Right atrium auricular region (tissue), 2 donors: ENCODE measurements at places on chromosomes 1 and 21. TPM values are rescaled to one million over a fixed set of nuclear protein-coding genes. Genes with fewer than 3 reads are reported as not detected.

LCE3E gene
- total RNA-seq: not detected

DNA sequence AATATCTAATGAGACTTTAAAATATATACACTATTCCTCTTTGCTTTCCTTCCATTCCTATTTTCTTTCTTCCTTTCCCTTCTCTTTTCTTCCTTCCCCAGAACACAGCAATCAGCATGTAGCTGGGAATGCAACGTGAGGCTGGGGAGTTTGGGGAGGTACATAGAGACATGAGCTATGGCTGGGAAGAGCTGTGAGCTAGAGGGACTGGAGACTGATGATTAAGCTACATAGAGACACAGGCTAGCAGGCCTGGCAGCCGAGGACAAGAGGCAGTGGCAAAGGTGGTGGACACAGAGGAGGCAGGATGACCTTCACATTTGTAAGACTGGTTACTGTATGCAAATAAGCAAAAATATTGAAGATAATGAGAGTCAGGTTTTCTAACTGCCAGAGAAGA lies 7.5 kb downstream of the LPAR3 start:
- no peak for DNase-seq

DNA sequence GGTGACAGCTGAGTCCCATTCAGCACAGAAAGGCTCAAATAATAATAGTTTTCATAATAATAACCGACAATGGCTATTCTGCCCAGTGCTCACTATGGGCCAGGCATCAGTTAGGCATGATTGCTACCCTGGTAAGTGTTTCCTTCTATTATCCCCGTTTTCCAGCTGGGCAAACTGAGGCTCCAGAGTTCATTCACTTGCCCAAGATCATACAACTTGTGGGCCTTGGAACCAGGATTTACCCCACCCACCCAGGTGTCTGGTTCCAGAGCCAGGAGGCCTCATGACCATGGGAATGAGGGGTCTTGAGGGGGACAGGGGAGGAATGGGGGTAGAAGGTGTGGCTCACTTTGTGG lies 518 bp downstream of the PLOD1 start:
- no peak for DNase-seq

DNA sequence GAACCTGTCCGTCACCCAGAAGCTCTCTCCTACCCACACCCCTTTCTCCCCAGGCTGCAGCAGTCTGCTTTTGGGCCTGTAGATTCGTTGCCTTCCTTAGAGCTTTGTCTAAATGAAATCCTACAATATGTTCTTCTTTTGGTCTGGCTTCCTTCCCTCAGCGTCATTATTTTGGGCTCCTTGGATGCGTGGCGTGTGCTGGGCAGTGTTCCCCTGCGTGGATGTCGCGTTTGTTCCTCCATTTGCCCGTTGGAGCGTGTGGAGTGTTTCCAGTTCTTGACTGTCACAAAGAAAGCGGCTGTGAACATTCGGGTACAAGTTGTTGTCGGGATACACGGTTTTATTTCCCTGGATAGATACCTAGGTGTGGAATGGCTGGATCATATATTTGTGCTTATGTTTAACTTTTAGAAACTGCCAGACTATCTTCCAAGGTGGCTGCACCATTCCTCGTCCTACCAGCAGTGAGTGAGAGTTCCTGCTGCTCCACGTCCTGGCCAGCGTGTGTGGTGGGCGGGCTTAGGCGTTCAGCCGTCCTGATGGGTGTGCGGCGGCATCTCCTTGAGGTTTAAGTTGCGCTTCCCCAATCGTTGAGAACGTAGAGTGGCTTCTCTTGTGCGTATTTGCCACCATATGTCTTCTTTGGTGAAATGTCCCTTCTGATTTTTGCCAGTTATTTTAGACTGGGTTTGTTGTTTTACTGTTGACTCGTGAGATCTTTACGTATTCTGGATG lies 31.7 kb downstream of the SKI start:
- no peak for DNase-seq

DNA sequence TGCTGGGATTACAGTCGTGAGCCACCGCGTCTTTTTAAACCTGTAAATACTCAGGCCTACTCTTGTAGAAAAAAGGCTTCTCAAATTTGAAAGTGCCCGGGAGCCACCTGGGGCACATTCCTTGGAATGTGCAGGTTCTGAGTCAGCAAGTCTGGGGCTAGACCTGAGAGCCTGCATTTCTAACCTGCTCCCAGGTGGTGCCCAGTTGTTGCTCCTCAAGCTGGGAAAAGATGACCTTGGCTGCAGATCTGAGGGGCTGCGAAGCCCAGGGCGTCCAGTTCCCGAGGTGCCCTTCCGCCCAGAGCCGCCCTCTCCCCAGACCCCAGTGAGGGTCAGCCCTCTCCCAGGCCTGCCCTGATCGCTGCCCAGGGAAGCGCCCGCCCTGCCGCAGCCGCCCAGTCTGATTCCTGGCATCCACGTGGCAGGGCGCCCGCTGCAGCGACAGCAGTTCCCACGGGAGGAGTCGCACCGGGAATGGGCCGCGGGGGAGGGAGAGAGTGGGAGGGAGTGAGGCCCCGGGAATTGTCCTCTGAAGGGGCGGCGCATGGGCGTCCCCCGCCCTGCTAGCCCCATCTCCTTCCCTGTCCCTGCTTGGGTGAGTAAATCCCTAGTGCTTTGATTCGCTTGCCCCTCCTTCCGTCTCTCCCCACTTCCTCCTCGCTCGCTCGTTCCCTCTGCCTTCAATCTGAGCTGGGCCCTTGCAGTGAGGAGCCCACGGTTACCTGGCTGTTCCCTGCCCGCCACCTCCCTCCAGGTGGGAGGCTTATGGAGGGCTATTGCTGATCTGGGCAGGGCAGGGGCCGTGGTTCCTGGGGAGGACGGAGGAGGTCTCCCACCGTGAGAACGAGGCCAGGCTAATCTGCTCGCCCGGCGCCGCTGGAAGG lies 18.8 kb upstream of the TENT5B start:
- peak; percentile 63 for DNase-seq

DNA sequence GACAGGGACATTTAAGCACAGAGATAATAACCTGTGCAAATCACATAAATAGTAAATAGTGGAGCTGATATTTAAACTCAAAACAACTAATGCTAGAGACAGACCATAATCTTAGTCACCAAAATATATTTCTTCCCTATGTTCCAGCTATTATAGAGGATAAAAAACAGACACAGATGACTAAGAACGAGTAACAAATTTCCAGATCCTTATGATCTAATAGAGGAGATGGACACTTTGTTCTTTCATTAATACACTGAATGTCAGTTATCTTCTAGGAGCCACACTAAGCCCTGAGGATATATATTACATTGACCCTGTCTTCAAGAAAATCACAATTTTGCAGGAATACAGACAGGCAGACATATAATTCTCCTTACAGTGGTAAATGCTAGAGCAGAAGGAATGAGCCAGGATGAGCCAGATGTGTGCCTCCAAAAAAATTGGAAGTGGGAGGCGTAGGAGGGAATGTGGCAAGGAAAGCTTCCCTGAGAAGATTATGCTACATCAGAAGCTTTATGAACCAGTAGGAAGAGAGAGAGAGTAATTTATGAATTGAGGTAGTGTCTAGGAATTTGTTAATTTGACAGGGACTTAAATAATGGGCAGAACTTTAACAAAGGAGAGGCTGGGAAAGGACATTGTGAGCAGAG lies 395.4 kb upstream of the BEND5 start:
- no peak for DNase-seq

DNA sequence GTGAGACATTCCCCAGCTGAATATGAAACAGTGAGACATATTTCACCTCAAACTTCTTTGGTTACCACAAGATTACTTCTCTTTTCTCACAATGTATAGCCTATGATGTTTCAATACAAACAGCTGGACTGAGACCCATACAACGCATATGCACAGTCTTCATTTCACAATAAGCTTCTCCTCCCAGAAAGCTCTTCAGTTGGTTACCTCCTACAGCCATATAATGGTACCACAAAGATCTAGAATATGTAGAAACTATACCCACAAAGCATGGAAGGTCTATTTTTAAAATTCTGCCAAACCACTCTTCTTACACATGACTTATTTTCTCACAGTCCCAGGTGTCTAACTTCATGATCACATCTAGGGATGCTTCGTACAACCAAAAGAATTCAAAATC lies 70.8 kb downstream of the JAK1 start:
- DNase-seq: no peak

GRCh38 chr1:214208460-214208859 lies 72.5 kb upstream of the SMYD2 start:
- no peak for DNase-seq

- DNase-seq: no peak
Measured at GRCh38 chr1:121595089-121595488, 410.3 kb downstream of the SRGAP2C start.

GRCh38 chr1:45510972-45511527 lies 10.6 kb downstream of the PRDX1 start:
- DNase-seq: no peak
